Forelimb muscle (tissue), 1 donor: ENCODE measurements at places on chromosomes 2 and 18. TPM values are rescaled to one million over a fixed set of nuclear protein-coding genes. Genes with fewer than 3 reads are reported as not detected.

CGREF1 gene
- polyA plus RNA-seq = 1.0 TPM

FBXO11 gene
- polyA plus RNA-seq = 47.7 TPM

CCNYL1 gene
- 8.7 TPM for polyA plus RNA-seq

SIGLEC15 gene
- polyA plus RNA-seq = 0.28 TPM

SOCS6 gene
- 15.5 TPM for polyA plus RNA-seq

FEV gene
- polyA plus RNA-seq = not detected

ORMDL1 gene
- 55.6 TPM for polyA plus RNA-seq
